ELR (cell line): ENCODE measurements at places on chromosomes 2 and 18.

DNA sequence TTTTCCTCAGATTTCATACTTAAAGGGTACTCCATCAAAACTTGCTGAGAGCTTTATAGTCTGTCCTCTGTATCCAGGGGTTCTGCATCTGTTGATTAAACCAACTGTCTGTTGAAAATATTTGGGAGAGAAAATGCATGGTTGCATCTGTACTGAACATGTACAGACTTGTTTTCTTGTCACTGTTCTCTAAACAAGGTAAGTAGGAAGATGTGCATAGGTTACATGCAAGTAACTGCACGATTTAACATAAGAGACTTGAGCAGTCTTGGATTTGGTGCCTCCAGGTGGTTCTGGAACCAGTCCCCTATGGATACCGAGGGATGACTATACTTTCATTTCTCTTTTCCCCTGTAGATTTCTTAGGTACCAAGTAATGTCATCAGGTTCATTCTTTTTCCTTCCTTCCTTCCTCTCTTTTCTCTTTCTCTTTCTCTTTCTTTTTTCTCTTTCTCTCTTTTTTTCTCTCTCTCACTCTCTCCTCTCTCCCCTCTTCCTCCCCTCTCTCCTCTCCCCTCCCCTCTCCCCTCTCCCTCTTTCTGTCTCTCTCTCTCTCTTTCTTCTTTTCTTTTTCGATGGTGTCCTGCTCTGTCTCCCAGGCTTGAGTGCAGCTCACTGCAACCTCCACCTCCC, 23.2 kb downstream of the ADNP2 start:
- no peak for DNase-seq

DNA sequence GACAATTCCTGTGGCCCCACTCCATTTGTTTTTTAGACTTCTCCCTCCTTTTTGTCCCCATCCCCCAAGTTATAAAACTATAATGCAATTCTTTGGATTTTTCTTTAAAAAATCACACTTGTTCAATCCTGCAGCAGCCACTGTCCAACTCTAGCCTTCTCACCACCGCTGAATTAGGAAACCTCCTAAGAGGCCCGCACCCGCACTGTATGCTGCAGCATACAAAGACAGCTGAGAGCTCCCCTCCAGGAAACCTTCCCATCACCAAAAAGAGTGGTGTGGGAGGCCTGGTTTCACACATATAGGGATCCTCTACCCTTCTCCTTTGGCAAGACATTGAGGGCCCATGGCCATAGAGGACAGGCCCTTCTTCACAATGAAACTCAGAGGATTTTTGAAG, 2.9 kb downstream of the PCGF1 start:
- no peak for DNase-seq

DNA sequence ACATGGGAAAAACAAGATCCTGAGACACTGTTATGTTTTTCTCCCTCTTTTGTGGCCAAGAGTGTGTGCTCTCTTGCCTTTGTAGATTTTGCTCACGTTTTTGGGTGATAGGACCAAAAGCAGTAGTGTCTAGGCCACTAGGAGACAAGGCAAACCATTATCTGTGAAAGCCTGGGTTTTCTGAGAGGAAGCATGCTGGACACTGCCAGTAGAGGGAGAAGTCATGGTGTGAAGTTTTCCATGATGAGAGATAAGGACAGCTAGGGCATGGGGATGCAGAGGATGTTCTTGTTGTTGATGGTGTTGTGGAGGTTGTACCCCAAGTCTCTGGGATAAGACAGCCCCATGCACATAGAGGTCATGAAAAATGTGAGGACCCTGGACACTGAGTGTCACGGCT, 285.3 kb downstream of the SOX11 start:
- DNase-seq, result no peak

- peak; percentile 65 for DNase-seq
Observed at GRCh38 chr2:223101340-223102039, 49.5 kb downstream of the KCNE4 start.

DNA sequence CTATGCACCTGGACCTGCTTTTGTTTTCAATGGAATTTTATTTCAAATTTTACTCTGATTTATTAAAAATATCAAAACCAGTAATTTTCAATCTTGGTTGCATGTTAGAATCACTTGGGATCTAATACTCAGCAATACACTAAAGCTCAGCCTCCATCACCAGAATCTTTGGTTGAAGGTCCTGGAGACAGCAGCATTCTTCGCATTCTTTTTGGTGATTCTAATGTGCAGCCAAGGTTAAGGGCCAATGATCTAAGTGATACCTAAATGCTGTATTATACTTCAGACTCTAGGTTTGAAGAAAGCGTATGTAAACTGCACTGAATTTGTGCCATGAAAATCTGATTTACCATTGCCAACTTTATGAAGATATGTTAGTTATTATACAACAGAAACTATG, 493.1 kb downstream of the XIRP2 start:
- DNase-seq, result no peak

DNA sequence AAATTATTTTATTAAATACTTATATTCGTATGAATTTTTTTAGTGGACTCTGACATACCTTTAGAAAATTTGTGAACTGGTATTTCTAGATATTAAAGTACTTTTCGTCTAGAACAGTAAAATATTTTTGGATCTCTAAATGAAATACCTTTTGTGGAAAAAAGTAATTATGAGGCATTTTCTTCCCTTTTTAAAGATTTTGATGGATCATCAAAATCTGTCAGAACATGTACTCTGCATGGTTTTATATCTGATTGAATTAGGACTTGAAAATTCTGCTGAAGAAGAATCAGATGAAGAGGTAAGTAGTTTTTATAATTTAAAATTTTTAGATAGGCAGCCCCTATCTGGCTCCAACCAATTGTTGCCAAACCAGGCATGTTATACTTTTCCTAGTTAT, 118.8 kb downstream of the UBR3 start:
- DNase-seq, result no peak

GRCh38 chr2:152617456-152618192, 99.6 kb downstream of the PRPF40A start:
- DNase-seq, result no peak

GRCh38 chr2:159807183-159808031, 9.4 kb upstream of the CD302 start:
- DNase-seq, result peak; percentile 75

DNA sequence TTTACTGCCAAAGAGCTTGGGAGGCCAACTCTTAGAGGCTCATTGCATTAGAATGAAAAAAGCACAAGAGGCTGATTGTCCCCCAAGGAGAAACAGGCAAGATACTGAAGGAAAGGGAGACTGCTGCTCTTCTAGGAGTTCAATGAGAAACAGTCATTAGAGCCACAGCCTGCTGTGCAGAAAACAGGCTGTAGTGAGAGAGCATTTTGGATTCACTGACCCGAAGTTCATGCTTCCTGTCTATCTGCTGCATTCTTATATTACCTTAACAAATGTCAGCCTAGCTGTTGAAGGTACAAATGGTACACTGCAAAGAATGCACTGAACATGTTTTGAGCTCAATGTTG, 423.3 kb downstream of the SETBP1 start:
- DNase-seq, result no peak

DNA sequence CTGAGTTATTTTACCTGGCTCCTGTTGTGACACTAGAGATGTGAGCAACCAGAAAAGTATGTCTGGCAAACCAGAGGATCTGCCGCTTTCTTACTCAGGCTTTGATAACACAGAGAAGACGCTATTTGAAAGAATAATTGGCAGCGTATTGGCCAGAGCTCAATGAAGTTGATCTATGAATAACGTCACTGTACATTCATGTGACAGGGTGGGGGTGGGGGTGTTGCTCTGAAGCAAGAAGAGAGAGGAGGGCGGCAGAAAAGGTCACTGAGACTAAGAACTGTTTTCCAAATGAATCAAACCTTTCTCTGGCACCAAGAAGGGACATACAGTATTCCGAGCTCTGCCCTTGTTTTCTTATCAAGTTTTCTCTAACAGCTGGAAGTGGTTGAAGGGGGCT, 1.7 kb upstream of the ONECUT2 start:
- DNase-seq, result no peak

- peak; percentile 70 for DNase-seq
Observed at GRCh38 chr2:20447437-20448245, 767 bp downstream of the RHOB start.

DNA sequence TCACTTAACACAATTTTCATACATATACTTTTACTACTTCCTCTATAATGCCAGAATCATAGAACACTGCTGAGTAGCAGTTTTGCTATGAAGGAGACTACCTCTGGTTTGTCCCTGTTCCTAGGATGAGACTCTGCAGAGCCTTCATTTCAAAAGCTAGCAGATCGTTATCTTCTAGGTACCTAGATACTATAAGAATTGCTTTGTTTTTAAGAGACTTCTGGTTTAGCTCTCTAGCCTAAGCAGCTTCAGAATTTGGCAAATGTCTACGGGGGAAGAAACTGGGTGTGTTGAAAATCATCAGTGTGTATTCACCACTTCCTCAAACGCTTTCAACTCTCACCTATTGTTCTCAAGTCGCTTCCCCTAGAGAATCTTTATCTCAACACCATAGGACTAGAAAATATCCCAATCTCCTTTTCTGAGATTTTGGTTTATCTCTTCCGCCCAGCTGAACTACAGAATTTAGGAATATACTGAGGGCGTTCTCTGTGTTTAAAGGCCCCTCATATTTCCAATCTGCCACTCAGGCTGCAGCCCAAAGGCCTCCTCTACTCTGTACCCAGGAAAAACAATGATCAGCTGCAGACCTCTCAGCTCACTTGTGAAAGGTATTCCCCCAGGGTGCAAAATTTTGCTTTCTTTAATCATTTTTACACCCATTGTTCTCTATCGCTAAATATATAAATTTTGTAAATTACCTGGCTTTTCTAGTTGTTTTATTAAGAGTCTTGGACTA, 28.7 kb downstream of the SMAD2 start:
- DNase-seq, result no peak

DNA sequence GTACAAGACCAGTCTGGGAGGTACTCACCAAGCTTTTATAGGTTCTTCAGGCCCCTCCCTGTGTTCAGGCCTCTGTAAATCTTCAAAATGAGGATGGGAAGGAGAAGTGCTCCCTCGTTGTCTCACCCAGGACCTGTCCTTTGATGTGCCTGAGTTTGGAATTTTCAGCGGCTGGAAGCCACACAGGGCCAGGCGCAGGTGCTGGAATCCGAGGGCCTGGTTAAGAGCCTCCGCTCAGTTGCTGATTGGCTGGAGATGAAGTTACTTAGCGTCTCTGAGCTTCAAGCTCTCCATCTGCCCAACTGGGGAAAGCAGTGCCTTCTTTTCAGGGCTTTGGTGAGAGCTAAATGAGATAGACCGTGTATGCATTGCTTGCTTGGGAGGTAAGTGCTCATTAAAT, 30.0 kb downstream of the HJURP start:
- no peak for DNase-seq

GRCh38 chr2:228699888-228700287, 518.4 kb upstream of the SPHKAP start:
- peak; percentile 69 for DNase-seq

- no peak for DNase-seq
Observed at GRCh38 chr2:15582710-15583357, 8.8 kb upstream of the DDX1 start.

GRCh38 chr2:212961255-212961654, 190.2 kb downstream of the IKZF2 start:
- no peak for DNase-seq

DNA sequence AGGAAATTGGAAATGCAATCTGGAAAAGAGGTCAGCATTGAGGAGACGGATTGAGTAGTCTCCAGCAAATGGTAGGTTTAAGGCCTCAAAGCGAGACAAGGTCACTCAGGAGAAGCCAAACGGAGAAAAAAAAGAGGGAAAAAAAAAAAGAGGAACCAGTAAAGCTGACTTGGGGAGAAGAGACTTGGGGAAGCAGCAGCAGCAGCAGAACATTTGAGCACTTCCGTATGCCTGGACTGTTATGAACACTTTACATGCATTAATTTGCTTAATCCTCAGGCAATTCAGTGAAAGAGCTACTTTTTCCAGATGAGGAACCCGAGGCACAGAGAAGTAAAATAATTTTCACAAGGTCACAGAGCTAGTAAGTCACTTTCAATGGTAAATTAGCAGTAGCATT, 81.3 kb downstream of the OSBPL6 start:
- no peak for DNase-seq

DNA sequence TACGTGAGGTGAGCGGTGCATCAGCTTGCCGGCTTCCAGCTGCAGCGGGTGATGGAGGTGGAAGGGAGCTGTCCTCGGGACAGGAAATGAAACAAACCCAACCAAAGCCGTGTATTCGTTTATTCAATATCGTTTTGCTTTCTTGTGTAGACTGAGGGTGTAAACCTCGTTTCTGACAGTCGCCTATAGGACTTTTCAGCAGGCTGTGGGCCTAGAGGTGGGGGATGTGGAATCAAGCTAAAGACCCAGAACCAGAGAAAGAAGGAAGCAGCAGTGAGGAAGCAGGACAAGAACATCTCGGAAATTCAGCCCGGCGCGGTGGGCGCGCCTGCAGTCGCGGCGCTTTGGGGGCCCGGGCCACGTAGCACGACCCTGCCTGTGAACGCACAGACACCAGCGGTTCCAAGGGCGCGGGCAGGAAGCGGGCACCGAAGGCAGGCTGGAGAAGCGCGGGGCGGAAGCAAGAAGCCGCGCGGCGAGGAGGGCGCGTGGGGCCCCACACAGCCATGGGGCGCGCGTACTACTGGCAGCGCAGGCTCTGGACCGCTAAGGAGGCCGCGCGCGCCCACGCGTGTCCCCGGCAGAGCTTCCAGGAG, 755 bp upstream of the ATP9B start:
- no peak for DNase-seq

GRCh38 chr2:60106836-60107529, 446.5 kb downstream of the BCL11A start:
- DNase-seq, result no peak

DNA sequence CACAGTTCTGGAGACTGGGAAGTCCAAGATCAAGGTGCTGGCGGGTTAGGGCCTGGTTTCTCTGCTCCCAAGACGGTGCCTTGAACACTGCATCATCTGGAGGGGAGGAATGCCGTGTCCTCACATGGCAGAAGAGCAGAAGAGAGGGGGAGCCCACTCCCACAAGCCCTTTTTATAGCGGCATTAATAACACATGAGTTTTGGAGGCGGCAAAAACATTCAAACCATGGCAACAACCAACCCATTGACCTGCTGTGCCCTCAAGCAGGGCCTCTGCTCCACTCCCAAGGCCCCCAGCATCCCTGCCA, 62.0 kb downstream of the SMAD7 start:
- no peak for DNase-seq
